HT1080 (cell line): ENCODE measurements at places on chromosomes 6 and 20. TPM values are rescaled to one million over a fixed set of nuclear protein-coding genes. Genes with fewer than 3 reads are reported as not detected.

- DNase-seq, result no peak
Observed at GRCh38 chr6:41939176-41939847, 2.3 kb downstream of the CCND3 start.

GRCh38 chr20:63661108-63661507, 3.0 kb downstream of the RTEL1 start:
- no peak for DNase-seq

DNA sequence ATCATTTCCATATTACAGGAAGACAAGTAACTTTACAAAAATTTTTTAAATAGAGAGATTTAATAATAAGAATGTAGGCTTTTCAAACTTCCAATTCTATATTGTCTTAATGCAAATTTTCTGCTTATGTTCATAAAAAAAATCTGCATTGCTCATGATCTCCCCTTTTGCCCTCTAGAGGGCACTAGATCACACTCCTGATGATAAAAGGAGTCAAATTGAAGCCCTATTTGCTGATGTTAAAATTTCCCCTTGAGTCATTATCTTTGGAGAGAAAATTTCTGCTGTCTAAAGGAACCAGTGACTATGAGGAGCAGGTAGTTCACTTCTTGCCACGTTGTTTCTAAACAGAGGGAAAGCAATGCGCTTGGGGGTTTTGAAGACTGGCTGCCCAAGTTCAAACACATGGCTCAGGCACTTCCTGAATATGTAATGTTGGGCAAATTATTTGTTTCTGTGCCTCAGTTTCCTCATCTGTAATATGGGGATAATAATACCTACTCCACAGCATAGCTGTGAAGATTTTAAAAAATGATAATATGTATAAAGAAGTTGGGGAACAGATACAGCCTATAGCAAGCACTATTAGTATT, 874.2 kb downstream of the TFAP2A start:
- DNase-seq, result peak; percentile 34

GRCh38 chr6:52015953-52016352, 71.5 kb downstream of the PKHD1 start:
- no peak for DNase-seq

Gene MICB
- not detected in 2 replicates for total RNA-seq

Gene CFAP61
- 0.35 TPM in 1 of 2 replicates, not detected in the other for total RNA-seq

Gene FOXA2
- total RNA-seq, result 4.2 and 4.9 TPM in 2 replicates

DNA sequence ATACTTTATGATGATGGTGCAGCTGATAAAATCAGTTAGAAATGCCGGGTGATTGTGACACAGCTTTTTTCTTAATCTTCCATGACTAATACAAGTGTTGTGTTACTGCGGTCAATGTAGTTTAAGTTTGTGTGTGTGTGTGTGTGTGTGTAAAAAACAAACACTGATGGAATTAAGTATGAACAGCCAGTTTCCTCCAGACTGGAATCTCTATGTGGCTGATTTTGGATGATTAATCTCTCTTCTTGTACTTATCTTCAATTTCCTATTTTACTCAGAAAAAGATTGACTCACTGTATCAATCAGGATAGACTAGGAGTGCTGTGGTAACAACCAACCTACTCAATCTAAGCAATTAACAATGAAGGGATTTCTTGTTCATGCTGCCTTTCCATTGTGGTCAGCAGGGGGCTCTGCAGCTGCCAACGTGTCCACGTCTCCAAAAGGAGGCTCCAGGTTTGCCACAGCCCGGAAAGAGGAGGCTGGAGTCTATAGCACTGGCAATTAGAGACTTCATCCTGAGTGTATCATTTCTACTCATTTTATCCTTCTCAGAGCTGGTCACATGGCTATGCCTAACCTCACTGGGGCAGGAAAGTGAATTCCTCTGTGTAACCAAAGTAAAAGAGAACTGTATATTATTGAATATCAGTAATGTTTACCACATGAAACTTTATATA, 107.7 kb downstream of the CD109 start:
- DNase-seq, result peak; percentile 88

- no peak for DNase-seq
Observed at GRCh38 chr6:5174756-5175549, 85.8 kb downstream of the LYRM4 start.

DNA sequence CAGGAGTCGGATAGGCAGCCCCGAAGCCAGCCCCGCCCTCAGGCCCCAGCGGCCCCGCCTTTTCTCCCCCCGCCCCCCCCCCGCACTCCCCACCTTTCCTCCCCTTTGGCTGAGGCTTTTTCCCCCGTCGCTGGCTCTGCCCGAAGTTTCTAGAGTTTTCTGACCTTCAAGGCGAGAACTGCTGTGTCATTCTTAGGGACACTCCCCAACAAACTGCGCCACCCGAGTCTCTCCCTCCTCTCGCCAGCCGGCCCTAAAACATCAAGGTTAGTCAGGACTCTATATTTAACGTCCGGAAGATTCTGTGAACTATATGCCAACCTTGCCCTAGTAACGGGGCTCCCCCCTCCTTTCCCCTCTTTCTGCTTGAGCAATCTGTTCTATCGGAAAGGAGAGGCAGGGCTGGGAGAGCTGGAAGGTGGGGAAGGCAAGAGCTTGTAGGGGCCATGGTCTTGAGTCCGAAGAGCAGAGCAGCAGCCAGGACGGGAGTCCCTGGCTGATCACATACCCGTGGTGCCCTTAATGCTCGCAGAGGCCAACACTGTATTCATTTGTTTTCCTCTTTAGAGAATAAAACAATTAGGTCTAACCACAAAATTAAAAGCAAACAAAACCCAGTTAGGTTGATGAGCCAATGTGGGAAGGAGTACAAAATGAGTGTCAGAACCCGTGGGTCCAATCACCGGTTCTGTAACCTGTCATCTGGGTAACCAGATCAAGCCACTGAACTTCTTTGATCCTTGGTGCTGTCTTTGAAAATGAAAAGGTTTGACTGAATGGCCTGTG, 5.3 kb upstream of the HSPA1B start:
- DNase-seq, result peak; percentile 52

Gene ASCC3
- total RNA-seq, result 56.4 and 57.6 TPM in 2 replicates

DNA sequence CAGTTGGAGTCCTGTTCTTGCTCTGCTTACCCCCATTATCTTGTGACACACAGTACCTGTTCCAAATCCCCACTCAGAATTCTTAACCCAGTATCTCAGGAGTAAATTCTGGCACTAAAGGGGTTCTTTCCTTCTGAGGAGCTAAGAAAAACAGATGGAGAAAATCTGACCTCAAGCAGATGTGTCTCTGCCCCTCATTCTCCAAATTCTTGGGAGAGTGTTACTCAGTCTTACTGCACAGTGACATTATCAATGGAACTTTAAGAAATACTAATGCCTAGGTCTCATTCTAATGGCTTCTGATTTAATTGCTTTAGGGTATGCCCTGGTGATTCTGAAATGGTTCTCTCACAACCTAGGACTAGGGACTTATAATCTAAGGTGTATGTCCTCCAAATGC, 40.6 kb upstream of the PTPRK start:
- DNase-seq, result no peak

- peak; percentile 60 for DNase-seq
Observed at GRCh38 chr6:32933661-32934085, 7.2 kb downstream of the HLA-DMB start.

Gene PROCR
- total RNA-seq, result 73.5 and 96.8 TPM in 2 replicates

GRCh38 chr6:137188855-137189254, 15.4 kb upstream of the IL22RA2 start:
- DNase-seq, result no peak

DNA sequence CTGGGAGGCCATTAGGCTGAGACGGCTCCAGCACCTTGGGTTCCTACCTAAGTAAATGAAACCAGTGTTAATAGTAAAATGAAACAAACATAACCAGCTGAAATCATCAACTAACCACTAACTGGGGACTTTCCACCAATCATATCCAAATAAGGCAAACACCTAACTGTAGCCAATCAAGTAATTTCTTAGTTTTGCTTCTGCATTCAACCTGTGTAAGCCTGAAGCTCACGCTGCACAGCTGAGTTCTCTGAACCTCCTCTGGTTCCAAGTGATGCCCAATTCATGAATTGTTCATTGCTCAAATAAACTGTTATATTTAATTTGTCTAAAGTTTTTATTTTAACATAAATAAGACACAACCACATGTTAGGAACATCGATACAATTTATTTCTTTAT, 22.5 kb downstream of the KLHL32 start:
- DNase-seq, result no peak

Gene BANF2
- not detected in 2 replicates for total RNA-seq

- no peak for DNase-seq
Observed at GRCh38 chr6:139416146-139416545, 41.7 kb upstream of the CITED2 start.

DNA sequence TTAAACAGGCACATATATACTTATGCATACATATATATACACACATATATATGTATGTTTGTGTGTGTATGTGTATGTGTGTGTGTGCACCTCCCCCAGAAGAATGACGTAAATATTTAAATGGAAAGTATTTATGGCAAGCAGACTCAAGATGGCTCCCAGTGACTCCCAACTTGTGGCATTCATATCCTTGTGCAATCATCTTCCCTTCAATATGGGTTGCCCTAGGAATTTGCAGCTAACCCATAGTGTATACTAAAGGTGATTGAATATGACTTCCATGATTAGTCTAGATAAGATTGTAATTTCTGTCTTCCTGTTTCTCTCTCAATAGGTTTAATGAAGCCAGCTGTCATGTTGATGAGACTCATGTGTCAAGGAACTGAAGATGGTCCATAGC, 127.6 kb downstream of the TRDN start:
- DNase-seq, result no peak
